Bronchial epithelial cell (primary cell): ENCODE measurements at places on chromosomes 13 and 19. TPM values are rescaled to one million over a fixed set of nuclear protein-coding genes. Genes with fewer than 3 reads are reported as not detected.

GRCh38 chr19:581399-582111 is 8.1 kb upstream of the HCN2 start:
- DNase-seq: no peak

- DNase-seq: peak; percentile 82
These were observed 13.6 kb downstream of the CCNA1 start for GRCh38 chr13:36445891-36446351.

DNA sequence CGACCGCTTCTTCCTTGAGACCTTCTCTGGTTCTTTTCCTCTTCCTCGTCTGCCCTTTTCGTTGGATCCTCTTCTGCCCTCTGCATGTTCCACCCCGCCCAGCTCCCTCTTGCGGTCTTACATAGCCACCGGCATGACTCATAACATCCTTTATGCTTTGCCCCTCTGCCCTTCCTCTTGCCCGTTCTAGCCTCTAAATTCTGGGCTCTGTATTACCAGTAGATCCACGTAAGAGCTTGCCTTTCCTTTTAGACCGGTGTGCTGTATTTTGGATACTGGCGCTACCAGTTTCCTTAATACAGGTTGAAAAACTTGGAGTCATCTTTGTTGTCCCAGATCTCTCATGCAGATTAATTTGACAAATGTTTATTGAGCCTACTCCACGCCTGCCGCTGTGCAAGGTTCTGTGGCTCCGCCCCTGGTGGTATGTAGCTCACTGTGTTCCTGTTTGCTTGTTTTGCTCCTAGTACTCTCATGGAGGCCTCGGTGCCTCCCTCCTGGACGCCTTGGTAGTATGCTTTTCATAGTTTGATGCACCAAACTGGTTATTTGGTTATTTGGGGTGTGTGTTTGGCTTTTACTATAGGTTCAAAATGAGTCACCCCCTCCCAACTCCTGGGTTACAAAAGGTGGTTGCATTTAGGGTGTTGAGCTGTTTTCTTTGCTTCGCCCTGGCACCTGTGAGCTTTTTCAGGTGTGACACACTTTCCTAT is 1.7 kb downstream of the GTF3A start:
- DNase-seq: peak; percentile 90

- peak; percentile 75 for DNase-seq
These were observed 8.9 kb downstream of the ACTN4 start for GRCh38 chr19:38656171-38656981.

The PPM1N gene
- total RNA-seq: 1.4 and 1.6 TPM in 2 replicates

The MEIOSIN gene
- total RNA-seq: not detected in 2 replicates
